NK-92 treated with Interleukin-12 subunit alpha and Interleukin-12 subunit beta, amount 100 ng/mL, for 24 hours (cell line): ENCODE measurements at places on chromosomes 3 and 15.

DNA sequence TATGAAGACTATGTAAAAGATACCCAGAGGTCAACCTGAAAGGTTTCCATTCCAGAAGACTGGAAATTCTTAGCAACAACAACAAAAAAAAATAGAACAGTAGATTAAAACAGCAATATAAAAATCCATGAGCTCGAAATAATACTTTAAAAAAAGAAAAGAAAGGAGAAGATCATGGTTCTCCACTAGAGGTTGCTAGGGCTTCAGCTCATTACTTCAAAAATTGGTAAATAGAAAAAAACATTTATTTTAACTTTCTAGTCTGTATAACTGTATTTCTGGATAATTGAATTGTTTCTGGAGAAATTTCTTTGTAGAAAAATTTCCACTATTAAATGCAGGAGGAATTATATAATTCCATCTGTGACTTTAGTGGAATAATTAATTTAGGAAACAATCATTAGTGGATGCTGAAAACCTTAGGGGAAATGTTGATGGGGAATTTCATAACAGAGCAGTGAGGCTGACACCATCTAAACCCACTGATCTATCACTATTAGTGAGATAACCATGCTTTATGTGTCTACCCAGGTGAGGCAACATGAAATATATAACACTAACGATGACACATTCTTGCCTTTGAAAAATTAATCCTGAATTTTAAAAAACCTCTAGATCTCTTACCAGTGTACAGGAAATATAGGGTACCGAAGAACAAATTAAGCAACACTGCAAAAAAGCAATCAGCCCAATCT is 62.5 kb upstream of the SNRK start:
- no peak for DNase-seq

GRCh38 chr3:196327405-196327804 is 9.4 kb upstream of the DYNLT2B start:
- no peak for DNase-seq

- DNase-seq, result no peak
Measured at GRCh38 chr15:33852094-33852493, 116.2 kb upstream of the CHRM5 start.

DNA sequence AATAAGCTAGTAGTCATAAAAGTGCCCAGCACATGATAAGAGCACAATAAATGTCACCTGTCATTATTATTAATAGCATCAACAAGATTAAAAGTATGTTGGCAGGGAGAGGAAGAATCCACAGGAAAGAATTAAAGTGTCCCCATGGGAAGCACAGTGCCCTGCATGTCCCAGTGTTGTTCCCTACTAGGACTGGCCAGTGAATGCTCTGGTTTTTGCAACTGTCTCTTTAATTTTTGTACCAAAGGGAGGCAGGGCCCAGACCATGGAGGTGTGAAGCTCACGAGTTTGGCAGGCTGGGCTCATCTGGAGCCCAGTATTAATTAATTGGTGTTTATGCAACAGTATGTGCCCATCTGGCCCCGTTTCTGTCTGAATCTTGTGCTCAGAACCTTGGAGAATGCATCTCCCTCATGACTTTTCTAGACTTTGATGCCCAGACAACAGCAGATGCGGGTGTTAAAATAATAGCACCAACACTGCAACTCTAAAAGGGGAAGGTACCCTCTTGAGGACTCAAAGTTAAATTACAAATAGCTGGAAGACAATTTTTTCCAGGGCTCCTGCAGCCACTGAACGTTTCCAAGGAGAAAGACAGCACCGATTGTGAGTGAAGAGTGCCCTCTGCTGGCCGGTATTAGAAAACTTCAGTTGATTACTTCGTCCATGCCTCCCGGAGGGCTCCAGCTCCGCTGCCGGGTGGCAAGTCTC is 71.9 kb upstream of the SPATA12 start:
- peak; percentile 31 for DNase-seq

GRCh38 chr3:8893001-8893400 is 70.3 kb downstream of the RAD18 start:
- DNase-seq, result no peak

DNA sequence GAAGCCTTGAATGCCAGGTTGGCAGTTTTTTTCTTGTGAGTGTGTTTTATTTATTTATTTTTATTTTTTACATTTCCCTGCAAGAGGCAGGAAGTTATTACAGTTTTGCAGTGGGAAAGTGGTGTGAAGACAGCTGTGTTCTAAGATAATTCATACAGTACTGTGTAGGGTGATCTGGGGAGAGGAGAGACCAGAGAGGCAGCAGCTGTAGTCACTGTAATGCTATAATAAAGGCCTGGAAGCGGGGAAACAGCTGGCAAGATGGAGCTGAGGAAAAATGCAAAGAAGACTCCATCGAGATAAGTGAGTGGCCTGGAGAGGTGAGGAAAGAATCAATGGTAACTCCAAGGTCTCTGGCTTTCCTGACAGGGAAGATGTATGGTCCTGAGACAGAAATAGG is 23.1 kb downstream of the CNTN3 start:
- no peak for DNase-seq

DNA sequence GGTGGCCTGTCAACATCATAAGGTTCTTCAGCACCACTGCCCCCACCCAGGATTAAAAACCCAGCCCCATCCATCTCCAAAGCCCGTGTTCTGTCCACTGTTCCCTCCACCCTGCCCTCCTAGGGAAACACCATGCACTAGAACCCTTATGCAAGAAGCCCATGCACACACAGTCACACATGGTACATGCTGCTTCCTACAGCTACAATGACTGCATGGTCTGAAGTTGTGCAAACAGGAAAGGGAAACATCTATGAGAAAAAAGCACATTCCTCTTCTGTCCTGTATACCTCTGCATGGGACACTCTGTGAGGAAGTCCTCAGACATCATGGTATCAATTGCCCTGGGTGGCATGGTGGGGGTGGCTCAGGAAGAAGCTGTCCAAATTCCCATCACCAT is 108.6 kb upstream of the MRPS22 start:
- no peak for DNase-seq

- DNase-seq, result no peak
Measured at GRCh38 chr3:64229903-64230302, 4.6 kb upstream of the PRICKLE2 start.

- no peak for DNase-seq
Measured at GRCh38 chr3:89449086-89449485, 341.7 kb downstream of the EPHA3 start.

GRCh38 chr3:100324044-100324443 is 10.5 kb upstream of the NIT2 start:
- no peak for DNase-seq

- DNase-seq, result no peak
Measured at GRCh38 chr3:115217292-115217677, 70.2 kb upstream of the ZBTB20 start.

- DNase-seq, result no peak
Measured at GRCh38 chr15:55990998-55991397, 2.4 kb downstream of the NEDD4 start.

DNA sequence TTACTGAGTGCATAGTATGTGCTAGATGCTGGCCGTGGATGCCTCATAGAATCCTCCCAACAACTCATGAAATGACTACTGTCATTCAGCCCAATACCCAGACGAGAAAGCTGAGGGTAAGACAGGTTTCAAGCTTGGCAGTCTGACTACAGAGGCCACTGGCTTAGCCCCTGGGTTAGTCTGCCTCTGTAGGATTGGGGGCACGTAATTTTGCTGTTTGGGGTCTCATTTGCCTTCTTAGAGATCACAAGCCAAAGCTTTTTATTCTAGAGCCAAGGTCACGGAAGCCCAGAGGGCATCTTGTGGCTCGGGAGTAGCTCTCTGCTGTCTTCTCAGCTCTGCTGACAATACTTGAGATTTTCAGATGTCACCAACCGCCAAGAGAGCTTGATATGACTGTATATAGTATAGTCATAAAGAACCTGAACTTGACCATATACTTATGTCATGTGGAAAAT is 1.0 kb upstream of the CCR5 start:
- no peak for DNase-seq

DNA sequence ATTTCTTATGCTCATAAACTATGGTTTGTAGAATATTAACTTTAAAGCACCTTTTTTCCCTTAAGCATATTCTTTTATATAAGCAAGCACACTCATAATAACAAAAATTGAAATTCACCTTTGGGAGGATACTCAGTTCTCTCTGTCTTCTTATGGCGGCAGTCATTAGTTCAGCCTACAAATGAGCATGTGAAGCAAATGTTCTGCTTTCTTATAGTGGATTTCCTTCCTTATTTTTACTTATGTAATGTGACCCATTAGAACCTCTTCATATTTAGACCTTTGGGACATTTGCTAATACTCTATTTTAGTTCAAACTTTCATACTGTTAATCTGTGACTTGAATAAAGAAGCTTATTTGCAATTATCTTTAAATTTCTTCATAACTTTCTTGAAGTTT is at the start of gene P2RY13:
P2RY13 (minus strand) TSS at position 187 of the 400 bp plus-strand sequence; CDS start at position 166, 21 bp downstream.
- DNase-seq, result no peak

- DNase-seq, result no peak
Measured at GRCh38 chr3:74390121-74390877, 224.2 kb downstream of the CNTN3 start.

DNA sequence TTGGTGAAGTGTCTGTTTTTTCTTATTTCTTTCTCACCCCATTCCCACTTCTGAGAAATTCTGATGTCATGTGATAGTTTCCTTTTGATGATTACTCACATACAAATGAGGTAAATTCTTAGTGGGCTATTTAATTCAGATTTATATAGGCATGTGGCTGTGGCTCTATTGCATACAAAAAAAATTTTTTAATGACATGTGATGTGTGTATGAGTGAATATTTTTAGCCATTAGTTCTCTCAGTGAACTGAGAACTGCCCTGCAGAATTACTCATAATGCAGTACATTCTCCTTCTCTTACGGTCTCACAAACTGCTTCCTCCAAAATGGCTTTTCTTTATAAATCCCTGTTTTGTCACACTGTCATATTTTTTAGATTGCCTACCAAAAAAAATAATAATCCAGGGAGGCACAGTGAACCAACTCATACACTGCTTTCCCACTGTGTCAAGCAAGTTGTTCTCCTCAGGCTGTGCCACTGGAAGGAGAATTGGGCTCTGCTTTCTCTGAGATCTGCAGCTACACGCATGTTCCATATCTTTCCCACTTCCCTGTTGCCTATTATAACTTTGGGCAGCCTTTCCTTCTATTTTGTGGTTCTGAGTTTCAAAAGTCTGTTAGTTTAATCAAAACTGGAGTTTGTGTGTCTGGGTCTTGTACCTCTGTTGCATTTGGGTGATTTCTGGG is 415.7 kb upstream of the THBS1 start:
- DNase-seq, result no peak

GRCh38 chr3:162601101-162601670 is 1104.6 kb downstream of the OTOL1 start:
- no peak for DNase-seq

DNA sequence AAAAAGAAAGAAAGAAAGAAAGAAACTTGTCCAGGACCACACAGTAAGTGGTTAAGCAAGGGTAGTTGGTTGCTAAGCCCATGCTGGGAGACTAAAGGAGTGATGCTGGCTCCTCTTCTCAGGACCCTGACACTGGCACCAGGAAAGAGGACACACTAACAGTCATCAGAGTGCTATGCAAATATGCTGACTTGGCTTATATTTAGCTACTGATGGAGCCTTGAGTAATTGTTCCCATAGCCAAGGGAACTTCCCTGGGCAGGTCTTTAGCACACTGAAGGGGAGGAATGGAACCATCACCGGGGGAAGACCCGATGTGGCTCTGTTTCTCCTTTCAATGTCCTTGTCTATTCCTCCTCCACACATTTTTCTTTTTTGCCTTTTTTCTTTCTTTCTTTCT is 6.2 kb downstream of the TMEM40 start:
- no peak for DNase-seq

DNA sequence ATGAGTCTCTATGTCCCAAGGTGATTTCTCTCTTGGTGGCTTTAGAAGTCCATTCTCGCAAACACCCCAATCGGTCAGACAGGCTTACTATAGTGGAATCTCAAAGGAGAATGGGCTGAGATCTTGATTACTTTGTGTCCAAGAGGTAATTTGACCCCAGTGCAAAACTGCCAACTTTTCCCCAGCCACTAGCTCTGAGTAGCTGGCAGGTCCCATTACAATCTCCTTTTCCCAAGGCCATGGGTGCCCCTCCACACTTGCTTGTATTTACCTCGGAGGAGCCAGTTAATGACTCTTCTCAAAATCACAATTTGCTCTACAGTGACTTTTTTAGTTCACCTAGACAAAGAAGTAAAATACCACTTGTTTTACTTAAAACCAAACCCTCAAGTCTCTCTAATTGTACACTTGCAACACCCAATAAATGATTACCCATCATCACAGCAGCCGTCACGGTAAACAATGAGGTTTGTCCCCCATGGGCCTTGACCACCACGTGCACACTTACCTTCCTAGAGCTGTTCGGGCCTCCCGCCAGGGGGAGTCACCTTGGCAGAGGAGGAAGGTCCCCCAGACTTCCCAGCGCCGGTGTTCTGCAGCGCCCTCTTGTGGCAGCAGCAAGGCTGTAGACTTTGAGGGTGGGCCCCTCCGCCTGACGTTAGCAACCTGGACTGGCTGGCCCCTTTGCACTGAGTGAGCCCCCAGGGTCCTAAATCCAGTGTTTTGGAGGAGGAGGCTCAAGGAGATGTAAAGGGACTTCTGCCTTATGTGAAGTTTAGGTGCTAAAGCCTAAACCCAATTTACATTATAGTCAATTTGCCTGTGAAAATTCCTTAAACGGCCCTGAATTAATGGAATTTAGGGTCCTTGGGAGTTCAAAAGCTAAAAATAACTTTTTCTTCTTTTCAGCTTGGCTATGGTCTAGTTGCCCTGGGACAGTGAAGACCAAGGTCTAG is 18.7 kb upstream of the HDAC11 start:
- peak; percentile 33 for DNase-seq

DNA sequence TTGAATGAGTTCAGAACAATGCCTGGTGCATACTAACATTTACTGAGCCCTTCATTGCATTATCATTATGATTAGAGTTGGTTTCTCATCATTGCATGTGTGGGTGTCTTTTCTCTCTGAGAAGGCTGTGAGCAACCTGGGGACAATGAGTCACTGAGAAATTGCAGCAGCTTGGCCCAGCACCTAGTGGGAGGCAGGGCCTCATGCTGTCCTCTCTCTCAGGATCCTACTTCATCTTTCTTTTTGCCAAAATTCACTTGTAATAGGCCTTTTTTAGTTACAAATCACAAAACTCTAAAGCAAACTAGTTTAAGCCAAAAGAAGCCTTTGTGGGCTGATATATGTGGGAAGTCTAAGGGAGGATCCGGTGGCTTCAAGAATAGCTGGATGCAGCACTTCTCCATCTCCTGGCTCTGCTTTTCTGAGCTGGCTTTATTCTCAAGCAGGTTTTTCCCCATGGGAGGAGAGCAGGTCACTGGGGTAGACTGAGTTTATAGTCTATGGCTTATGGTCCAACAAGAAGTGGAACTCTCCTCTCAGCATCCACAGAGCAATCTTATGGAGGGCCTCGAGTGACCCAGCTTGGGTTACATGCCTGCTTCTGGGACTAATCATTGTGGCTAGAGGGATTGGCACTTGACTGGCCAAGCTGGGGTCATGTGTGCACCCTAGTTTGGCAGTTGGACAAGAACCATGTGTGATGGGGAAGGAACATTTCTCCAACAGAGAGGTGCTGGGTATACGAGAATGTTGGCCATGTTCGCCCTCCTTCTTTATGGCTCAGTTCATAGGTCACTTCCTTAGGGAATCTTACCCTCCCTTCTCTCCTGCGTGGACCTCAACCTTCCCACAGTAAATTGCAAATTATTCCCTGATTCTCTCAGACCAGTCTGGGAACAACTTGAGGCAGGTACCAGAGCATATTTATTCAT is 8.7 kb upstream of the CAMK1 start:
- peak; percentile 33 for DNase-seq
